ENCODE measurements at places on chromosomes 5 and 9.

GRCh38 chr9:117783828-117784227, 79.6 kb downstream of the TLR4 start:
- DNase-seq: peak; percentile 14

DNA sequence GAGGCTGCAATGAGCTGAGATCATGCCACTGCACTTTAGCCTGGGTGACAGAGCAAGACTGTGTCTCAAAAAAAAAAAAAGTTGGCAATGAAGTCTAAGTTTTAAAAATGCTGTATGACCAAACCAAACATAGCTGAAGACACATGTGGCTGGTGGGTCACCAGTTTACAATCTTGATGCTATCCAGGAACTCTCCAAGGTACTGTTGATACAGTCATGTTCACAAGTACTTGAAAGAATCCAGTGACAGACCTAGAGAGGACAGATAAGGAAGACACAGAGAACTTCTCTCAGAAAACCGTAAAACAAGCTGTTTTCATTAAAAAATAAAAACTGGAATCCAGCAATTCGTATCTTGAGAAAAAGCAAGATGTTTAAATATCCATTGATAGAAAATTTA, 95.7 kb downstream of the ACTBL2 start:
- DNase-seq: no peak

- DNase-seq: no peak
Measured at GRCh38 chr5:31574772-31575171, 42.7 kb downstream of the C5orf22 start.

DNA sequence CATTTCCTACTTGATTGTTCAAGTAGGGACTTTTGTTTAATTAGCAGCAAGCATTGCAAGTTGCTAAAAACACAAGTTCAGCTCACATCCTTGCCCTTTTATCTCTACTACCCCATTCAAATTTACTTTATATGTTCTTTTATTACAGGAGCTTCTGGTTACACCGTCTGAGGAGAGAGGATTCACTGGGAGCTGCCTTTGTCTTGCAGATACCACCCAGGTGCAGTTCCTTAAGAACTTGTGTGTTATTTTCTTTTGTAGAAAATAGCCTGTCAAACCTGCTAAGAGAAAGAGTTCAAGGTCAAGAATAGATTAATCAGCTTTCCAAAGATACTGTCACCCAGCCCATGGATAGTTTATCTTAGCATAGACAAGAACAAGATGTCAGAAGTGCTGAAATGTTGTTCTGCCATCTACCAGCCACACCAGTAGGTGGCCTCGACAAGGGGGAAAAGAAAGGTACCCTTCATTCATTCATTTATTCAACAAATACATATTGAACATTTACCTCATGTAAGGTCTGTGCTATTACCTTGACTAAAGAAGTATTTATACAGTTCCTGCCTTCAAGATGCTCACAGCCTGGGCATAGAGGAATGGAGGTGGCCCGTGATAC, 750.3 kb downstream of the MAT2B start:
- no peak for DNase-seq

GRCh38 chr5:71872311-71872864, 153.3 kb downstream of the CARTPT start:
- no peak for DNase-seq

- no peak for DNase-seq
Measured at GRCh38 chr9:14312719-14313377, 1.1 kb downstream of the NFIB start.

GRCh38 chr9:113368982-113369854, 7.6 kb downstream of the HDHD3 start:
- no peak for DNase-seq

DNA sequence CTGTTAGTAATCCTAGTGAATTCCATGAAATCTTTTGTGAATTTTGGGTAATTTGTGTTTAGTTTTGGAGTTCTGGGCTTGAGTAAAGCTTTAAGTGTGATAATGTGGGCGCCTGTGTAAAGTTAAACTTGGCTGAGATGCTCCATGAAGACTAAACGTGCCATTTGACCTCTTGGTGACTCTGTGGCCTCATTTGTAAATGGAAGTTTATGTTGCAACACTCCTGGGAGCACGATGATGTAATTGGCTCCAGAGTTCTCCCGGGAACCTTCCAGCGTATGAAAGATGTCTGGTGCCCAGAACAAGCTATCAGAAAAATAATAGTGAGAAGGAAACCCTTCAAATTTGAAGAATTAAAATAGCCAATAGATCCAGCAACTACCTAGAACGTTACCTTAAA, 981.2 kb downstream of the TLE4 start:
- no peak for DNase-seq

GRCh38 chr5:102719886-102720285, 35.2 kb upstream of the PAM start:
- DNase-seq: no peak

GRCh38 chr9:3962496-3962895, 337.4 kb downstream of the GLIS3 start:
- DNase-seq: no peak

GRCh38 chr5:80198399-80198798, 57.4 kb downstream of the SERINC5 start:
- DNase-seq: peak; percentile 75

- peak; percentile 97 for DNase-seq
Measured at GRCh38 chr9:7394002-7394774, 405.4 kb downstream of the DMAC1 start.

DNA sequence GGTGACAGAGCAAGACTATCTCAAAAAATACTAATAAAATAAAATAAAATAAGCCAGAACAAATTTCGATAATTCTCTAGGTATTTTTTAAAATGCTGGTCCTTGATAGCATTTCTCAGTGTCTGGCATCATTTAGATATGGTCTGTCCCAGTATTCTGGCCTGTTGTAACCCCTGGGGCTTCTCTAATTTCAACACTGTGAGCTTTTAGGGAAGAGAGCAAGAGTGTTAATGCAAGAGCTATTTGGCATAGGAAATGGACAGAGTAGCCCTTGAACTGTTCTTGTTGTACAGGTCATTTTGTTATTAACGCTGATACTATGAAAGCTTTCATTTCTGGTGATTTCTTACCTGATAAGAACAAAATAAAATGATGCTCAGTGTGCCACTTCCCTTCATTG, 112.2 kb upstream of the ZNF608 start:
- no peak for DNase-seq

GRCh38 chr9:99128133-99128406, 23.2 kb downstream of the TGFBR1 start:
- DNase-seq: no peak

DNA sequence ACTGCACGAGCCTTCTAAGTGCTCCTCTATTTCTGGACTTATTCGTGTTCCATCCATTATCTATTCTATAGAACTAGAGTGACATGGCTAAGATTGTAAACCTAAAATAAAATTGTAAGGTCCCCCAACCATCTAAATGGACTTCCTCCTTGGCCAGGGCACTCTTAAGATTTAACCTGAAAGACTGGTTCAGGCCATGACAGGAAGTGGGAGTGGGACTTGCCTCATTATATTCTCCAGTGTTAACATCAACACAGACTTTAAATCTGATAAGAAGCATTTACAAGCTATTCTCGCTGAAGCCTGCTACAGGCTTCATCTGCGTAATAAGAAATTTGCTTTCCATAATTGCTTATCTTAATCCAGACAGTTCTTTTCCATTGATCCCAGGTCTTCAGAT, 117.0 kb downstream of the SSBP2 start:
- DNase-seq: no peak

GRCh38 chr5:674630-675011, 18.5 kb downstream of the TPPP start:
- DNase-seq: peak; percentile 34

GRCh38 chr5:155767470-155767869, 559.5 kb upstream of the SGCD start:
- DNase-seq: no peak

DNA sequence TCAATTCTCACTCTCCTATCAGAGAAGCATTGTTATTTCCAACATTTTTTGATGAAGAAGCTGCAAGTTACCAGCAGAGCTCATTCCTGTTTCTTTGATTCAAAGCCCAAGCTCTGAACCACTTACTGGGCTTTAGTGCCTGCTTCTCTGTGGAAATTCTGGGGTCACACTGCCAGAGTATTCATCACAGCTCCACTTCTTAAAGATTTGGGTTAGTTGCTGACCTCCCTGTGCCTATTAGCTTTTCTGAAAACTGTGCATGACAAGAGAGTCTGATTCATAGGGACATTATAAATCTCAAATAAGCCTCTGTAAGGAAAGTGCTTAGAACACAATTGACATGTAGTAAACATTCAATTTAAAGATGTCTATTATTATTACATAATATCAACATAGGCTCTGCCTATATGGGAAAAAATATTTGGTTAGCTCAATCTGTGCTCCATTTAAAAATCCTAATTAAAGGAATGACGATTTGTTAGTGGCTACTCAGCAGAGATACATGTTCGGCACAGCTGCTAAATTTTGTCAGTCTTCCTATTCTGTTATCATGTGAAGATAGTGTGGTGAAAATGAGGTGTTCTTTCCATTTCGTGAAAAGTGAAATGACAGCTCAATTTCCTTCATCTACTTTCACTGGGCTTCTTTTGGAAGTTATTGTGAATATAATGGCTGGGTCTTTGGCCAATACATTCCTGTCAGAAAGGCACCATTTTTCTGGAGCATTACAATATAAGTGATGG, 293.0 kb downstream of the KCTD16 start:
- no peak for DNase-seq

GRCh38 chr9:129863059-129863690, 27.9 kb downstream of the USP20 start:
- peak; percentile 54 for DNase-seq

DNA sequence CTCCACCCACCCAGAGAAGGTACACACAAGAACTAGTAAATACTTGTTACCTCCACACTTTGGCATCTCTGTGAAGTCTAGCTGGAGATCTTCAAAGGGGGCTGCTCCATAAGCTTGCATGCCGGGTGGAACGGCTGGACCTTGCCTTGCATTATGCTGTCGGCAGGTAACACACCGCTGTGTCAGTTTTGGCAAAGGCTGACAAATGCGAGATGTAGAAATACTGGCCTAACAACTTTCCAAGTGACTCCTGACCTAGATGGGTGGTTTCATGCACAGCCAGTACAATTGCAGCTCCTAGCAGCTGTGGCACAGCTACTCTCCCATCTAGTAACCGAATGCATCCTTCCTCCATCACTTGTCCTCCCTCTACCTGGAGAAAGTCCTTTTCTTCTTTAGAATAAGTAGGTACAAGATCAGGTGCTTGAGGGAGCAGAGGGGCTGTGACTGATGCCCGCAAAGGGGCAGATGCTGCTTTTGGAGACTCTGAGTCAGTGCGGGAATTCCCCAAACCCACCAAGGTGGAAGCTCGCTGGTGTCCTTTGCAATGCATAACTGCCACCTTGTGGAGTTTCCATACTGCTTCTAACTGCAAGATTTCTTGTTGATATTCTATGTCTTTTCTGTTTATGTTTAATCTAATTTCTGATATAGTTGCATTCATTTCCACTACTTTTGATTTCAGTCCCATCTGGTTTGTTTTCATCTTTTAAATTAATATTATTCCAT, 78.4 kb downstream of the TMEM161B start:
- no peak for DNase-seq

DNA sequence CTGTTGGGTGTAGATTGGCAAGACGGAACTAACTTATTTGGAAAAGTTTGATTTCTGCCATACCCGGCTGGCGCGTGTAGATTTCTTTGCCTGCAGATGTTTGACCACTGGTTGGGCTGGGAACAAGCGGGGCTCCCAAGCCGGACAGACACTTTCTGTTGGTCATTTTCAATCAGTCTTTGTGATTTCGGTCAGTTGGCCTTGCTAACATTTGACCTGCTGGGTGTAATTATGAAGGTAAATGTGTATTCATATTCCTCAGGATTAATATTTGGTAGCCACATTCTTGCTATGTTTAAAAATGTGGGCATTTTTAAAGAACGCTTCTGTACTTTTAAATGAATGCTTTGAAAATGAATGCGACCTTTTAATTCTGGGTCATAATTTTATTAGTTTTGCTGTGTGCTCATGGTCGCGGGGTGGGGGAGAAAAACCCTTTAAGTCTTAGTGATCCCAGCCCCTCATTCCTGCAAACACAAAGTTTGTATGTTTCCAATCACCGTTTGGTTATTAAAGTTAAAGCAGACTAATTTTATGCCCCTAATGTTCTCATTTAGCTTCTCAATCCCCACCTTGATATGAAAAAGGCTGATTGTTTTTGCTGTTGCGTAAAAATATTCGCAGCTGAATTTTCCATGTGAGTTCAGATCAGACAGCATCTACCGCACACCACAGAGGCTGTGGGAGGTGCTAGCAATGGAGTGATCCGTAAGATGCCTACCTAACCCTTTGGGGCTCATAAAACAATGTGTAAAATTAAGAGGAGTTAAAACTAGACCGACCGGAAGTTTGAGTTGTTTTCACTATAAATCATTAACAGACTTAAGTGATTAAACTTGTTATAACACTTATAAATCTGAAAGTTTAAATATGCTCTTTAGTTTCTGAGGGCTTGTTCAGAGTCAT, 1.5 kb downstream of the RASGRF2 start:
- DNase-seq: no peak

GRCh38 chr5:89758146-89758545, 651.4 kb downstream of the CETN3 start:
- DNase-seq: no peak

- DNase-seq: no peak
Measured at GRCh38 chr5:133844836-133845235, 123.6 kb downstream of the C5orf15 start.

DNA sequence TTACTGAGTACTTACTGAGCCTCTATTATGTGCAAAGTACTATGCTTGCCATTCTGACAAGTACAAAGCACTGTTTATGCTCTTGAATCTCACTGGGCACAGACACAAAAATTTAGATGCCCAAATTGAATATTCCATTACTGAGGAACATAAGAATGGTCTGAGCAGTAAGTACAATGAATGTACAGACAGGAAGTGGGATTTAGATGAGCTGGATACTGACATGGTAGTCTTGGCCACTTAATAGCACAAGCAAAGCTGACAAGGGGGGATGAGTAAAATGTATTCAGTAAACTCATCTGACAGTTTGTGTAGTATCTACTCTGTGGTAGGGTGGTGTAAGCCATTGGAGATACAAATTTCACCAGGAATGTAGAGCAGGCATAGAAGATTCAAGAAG, 132.4 kb downstream of the EFNA5 start:
- DNase-seq: peak; percentile 38

DNA sequence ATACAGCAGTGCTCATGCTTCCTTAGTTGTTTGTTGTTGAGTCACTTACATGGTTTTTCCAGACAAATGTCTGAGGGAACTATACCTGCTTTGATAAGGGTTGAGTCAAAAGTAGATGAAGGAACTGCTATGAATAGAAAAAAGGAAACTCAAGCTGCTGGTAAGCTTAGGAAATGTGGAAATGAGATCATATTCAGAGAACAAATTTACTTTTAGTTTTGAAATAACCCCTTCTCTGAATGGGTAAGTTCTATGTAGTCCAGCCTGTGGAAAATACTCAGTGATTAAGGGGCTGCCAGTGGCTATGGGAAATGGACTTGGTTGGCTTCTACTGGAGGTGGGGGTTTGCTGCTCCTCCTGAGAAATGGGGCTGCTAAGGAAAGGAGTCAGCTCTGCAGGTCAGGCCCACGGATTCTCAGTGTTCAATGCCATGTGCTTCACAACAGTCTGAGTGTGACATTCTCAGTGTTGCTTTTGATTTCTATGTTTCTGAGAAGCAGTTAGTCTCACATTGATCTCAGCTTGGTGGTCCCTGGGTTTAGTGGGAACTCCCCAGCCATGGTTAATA, 47.7 kb upstream of the GLRX start:
- no peak for DNase-seq

GRCh38 chr5:112628214-112628980, 109.3 kb upstream of the APC start:
- peak; percentile 14 for DNase-seq

- DNase-seq: no peak
Measured at GRCh38 chr5:129387944-129388343, 72.2 kb upstream of the ADAMTS19 start.

- DNase-seq: no peak
Measured at GRCh38 chr9:133537257-133537656, 2.8 kb downstream of the ADAMTSL2 start.
